Fibroblast of skin of abdomen (primary cell): ENCODE measurements at places on chromosomes 13 and 19.
A peak's percentile ranks its signal among the peaks of the same experiment; 100 is the strongest.

- DNase-seq = no peak
Observed at GRCh38 chr13:51993713-51994112, 17.5 kb downstream of the ATP7B start.

DNA sequence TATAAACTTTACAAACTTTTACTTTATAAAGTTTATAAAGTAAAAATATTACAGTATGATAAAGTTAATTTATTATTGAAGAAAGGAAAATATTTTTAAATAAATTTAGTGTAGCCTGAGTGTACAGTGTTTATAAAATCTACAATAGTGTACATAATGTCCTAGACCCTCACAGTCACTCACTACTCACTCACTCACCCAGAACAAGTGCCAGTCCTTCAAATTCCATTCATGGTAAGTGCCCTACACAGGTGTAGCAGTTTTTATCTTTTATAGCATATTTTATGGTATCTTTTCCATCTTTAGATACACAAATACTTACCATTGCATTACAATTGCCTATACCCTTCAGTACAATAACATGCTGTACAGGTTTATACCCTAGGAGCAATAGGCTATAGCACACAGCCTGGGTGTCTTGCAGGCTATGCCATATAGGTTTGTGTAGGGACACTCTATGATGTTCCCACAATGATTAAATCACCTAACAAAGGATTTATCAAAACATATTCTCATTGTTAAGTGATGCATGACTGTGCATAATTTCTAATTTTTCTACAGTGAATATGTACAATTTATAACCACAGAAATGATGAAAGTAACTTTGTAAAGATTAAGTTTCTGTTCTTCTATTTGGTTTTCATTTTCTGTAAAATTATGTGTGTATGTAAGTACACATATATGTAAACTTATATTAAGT is 98.0 kb downstream of the SPRY2 start:
- DNase-seq = no peak

DNA sequence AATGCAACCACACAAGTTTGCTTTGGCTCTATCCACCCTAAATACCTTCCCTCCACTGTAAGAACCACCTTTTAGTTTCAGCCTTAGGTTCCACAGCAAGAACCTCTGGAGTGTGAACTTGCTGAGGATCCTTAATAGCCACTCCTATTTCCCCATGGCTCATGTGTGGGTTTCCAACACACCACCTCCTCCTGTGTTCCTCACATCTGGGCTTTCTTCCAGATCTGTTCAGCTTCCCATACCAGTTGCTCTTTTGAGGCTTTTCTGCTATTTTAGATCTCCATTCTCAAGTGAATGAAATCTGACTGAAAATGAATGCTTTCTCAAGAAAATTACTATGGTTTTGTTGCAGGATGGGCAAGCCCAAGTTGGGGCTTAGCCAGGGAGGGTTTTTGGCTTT is 104.8 kb upstream of the MIR17HG start:
- no peak for DNase-seq

DNA sequence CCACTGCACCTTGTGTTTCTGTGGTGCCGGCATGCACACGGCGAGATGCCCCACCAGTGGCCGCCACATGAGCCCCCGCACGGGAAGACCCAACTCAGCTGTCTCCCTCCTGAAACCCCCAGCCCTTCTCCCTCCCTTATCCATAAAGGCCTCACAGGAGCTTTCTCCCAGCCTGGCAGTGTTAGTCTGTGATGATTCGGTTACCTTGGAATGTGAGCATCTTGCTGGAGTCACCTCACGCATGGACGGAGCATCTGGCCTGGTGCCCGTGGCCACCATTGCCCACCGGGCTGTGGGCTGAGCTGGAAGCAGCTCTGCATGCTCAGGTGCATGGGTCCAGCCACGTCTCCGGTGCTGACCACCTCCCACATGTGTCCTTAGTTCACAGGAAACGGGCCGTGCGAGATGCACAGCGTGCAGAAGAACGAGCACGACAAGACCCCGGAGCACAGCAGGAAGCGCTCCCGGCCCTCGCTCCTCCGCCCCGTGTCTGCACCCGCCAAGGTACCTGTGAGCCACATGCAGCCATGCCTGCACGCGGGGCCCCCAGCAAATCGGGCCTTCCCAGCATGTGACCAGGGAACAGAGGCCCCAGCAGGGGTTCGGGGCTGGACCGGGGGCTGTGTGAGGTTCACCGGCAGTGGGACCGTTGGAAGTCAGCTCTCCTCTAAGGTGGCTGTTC is 22.0 kb downstream of the SIN3B start:
- DNase-seq = peak; percentile 37

DNA sequence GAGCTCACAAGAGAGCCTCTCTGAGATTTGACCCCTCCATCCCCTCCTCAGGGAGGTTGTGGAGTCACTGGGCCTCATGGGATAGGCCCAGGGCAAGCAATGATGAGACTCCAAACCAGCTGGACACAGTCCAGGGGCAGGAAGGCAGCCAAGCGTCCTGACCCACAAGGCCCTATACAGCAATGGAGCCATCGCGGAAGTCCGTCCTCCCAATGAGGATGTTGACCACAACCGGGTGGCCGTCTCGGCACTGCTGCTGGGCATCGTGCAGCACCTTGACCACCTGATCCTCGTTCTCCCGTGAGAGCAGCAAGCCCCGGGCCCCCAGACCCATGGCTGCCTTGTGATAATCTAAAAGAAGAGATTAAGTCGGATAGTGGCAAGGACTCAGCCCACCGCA is 7.9 kb downstream of the SYDE1 start:
- DNase-seq = peak; percentile 23

DNA sequence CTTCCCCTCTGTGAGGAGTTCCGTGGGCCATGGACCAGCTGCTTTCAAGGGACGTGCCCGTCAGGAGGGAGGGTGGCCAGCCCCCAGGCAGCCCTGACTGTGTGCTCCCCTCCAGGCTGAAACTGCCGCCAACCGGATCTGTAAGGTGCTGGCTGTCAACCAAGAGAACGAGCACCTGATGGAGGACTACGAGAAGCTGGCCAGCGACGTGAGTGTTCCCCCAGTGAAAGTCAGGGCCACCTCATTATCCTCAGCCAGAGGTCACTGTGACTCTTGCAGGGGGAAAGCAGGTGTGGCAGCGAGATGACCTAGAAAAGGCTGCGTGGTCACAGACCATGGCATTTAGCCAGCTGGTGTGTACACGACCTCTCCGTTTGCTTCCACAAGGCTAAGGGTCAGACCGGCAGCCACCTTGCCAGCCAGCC is 29.9 kb downstream of the CAPN12 start:
- no peak for DNase-seq

GRCh38 chr19:45798995-45799517 is 6.4 kb upstream of the DMWD start:
- DNase-seq = peak; percentile 87

- DNase-seq = no peak
Observed at GRCh38 chr19:31676271-31677004, 327.2 kb upstream of the TSHZ3 start.

- DNase-seq = no peak
Observed at GRCh38 chr13:26037302-26037701, 14.5 kb downstream of the SHISA2 start.

DNA sequence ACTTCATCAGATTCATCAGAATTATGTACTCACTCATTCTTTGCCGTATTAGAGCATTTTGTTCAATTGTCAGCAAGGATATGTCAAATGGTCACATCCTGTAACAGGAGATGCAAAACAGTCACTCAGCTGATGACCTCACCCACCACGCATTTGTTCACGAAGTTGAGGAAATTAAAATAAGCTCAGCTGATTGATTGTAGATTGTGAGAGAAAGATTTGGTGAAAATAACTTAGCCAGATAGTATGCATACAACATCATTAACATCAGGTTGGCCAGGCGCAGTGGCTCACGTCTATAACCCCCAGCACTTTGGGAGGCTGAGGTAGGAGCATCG is 22.6 kb upstream of the CDC16 start:
- DNase-seq = peak; percentile 55

DNA sequence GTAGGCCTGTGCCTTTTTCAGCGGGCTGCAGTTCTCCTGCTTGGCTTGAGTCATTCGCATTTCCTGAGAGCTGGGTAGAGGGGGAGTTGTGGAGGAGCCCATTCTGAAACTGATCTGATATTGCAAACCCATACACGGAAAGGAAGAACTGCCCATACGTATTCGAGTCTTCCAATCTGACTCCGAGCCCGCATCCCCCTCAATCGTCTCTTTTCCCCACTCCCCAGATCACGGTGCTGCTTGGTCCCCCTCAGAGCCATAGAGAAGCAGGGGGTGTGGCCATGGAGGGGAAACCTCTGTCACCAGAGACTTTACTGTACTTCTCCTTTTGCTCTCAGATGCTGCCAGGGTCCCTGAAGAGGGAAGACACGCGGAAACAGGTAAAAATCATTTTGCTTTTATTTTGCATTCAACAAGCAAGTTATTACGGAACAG is at the start of gene CD22:
CD22 (plus strand) TSS at position 337 of the 435 bp plus-strand sequence. CDS start 2,854 bp downstream, outside the sequence.
- DNase-seq = no peak

DNA sequence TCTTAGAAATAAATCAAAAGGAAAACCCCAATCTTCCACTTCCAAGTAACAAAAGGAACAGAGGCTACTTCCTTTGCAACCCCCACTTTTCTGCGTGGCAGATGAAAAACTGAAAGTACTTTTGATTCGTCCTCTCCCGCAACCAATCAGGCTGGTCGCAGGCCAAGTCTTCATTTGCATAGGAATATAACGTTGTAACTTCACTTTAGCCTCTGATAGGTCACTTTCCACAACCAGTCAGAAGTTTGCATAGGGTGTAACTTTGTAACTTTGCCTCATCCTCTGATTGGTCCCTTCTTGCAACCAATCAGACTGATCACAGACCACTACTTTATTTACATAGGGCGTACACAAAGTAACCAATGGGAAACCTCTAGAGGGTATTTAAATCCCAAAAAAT is 37.2 kb downstream of the TGDS start:
- no peak for DNase-seq

DNA sequence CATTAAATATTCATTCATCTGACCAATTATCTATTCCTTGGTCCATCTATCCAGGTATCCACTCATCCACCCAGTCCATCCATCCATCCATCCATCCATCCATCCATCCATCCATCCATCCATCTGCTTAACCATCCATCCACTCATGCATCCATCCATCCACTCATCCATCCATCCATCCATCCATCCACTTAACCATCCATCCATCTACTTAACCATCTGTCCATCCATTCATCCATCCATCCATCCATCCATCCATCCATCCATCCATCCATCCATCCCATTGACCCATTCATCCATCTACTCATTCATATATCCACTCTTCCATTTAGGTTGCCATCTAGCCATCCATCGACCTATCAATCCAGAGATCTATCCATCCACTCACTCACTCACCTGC is 11.4 kb downstream of the MYBPC2 start:
- DNase-seq = no peak

- DNase-seq = no peak
Observed at GRCh38 chr19:19081642-19082151, 17.9 kb downstream of the SLC25A42 start.

DNA sequence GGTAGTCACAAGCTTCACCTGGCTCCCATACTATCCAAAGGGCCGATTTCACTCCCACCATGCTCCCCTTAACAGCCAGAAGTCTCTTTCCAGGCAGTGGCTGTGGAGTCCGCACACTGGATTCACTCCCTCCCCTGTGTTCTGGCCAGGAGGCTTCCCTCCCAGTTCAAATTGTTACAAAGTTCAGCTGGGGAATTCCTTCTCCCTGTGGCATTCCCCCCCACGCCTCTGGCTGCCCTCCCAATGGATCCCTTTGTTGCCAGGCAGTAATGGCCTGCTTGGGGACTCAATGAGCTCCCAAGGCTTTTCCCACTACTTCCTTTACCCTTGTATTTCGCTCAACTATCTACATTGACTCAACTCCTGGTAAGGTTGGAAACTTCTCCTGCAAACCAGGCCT is 1921.4 kb upstream of the PCDH20 start:
- no peak for DNase-seq

- no peak for DNase-seq
Observed at GRCh38 chr19:32459204-32459865, 53.8 kb downstream of the DPY19L3 start.

DNA sequence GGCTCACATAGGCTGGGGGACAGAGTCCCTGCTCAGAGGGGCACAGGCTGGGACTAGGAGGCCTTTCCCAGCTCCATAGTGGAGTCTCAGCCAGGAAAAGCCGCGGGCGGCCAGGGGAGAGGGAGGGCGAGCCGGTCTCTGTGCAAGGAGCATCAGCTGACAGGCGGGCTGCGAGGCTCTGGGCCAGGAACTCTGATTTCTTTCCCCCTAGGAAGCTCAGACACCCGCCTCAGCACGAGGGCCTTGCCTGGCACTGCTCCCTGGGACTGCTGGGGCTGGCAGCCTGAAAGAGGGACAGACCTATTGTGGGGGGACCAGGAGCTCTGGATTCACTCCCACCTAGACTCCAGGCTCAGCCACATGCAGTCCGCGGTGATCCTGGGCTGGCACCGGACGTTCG is 2.2 kb upstream of the PLK5 start:
- DNase-seq = no peak

DNA sequence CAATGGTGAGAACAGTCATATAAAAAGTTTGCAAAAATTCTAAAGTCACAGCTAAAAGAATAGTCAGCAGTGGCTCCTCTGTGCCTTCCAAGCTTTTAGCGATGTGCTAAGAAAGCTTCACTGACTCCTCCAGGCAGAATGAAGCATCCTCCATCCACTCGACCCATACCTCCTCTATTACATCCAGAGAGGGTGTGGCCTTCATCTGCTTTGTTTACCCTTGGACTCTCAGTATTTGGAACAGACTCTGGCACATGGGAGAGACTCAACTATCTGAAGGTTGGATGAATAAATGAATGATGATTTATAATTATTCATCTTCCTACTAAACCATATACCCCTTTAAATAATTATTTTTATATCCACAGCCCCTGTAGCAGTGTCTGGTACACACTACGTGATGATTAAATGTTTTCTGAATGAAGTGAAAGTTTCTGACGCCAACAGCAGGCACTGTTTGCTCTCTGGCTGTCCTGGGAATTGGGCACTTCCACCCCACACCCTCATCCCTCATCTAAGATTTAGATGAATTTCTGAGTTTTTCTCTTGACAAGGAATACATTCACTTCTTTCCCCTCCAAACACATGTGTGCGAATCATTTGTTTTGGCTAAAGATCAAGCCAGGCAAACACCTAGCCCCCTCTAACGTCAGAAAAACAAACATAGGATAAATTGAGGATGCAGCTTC is 93.9 kb downstream of the NUFIP1 start:
- no peak for DNase-seq

GRCh38 chr19:5103812-5104410 is 135.0 kb downstream of the KDM4B start:
- no peak for DNase-seq

GRCh38 chr13:79398915-79399314 is 7.1 kb downstream of the RBM26 start:
- DNase-seq = no peak

- peak; percentile 17 for DNase-seq
Observed at GRCh38 chr19:18634612-18635297, 2.1 kb upstream of the KLHL26 start.
